ENCODE measurements at places on chromosomes 1 and 21.

GRCh38 chr1:87450615-87451209 lies 122.0 kb downstream of the LMO4 start:
- peak; percentile 76 for DNase-seq

GRCh38 chr1:205576011-205576410 lies 55.8 kb downstream of the ELK4 start:
- DNase-seq, result no peak

GRCh38 chr1:16120940-16121410 lies 34.9 kb downstream of the EPHA2 start:
- no peak for DNase-seq

GRCh38 chr1:118291661-118292060 lies 106.6 kb upstream of the SPAG17 start:
- DNase-seq, result no peak

DNA sequence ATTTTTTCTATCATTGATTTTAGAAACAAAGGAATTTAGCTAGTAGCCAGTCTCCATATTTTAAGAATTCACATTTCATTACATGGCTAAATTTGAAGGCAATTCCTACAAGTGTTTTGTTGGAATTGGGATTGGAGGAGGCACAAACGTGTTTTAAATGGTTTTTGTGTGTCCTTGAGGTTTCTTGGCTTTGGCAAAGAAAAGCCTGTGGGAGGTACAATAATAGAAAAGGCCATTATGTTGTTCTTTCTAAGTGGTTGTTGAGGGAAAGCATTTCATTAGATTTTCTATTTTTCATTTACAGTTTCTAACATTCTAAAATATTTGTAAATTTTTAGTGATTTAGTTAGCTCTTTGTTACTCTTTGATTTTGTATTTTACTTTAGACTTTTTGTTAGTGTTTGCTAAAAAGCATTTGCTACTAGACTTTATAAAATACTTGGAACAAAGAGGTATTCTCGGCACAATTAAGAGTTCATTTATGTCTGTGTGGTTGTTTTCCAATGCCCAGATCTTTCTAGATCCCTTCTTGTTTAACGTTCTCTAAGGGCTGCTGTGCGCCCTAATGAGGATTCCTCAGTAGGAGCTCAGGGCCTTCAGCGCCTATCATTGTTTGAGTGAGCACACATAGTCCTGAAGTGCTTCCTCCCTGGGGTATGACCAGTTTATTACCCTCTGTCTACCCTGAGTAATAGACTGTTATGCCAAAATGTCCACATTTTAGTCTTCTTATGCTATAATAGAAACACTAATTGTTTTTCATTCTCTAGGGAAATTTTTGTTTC lies 70.0 kb upstream of the KIAA1614 start:
- no peak for DNase-seq

DNA sequence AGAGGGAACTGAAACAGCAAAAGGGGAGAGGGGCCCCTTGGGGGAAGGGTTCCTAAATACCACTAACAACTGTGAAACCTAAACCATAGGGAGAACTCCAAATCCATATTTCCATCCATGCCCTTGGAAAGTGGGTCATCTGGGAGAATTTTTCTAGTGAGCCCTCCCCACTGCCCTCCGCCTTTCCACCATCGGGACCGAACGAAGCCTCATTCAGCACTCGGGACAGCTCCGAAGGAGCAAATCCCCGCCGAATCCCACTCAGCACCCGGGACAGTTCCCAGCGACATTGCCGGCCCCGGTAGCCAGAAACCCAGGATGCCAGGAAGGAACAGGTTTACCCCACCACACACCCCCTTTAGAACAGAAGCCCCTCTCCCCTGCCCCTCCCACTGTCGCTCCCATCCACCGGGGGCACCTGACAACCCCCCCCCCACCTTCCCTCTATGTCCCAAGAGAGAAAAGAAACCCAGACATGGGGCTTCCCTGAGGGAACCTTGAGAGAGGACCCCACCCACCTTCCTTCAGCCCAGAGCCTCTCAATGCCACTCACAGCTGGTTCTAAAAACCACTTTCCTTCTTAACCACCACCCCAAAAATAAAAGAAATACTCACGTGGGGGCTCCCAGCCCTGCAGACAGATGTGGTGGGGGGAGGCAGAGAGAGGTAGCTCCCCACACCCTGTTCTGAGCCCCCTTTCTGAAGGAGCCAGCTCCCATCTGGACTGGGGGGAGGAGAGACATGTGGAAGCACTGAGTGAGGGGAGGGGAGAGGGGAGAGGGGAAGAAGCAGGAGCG lies 4.5 kb downstream of the DLGAP3 start:
- peak; percentile 15 for DNase-seq

- no peak for DNase-seq
These were observed 1.1 kb downstream of the DPYD start for GRCh38 chr1:97919585-97920261.

DNA sequence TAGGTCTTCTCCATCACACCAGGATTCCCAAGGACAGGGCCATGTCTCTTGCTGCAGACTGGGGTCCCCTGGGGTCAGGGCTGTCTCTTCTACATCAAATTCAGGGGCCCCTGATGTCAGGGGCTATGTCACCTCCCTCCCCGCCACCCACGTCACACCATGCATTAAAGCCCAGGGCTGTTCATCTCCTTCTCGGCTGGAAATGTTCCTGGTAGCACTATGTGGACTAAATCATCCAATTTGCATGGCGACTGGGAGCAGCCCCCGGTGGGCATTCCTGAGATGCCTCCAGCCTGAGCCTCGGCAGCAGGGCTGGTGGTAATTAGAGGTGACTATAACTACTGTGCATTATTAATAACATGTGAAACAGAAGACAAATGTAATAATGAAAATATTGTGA lies 151.7 kb upstream of the HMGB4 start:
- no peak for DNase-seq

GRCh38 chr1:220776720-220777326 lies 9.9 kb upstream of the MTARC1 start:
- peak; percentile 36 for DNase-seq

DNA sequence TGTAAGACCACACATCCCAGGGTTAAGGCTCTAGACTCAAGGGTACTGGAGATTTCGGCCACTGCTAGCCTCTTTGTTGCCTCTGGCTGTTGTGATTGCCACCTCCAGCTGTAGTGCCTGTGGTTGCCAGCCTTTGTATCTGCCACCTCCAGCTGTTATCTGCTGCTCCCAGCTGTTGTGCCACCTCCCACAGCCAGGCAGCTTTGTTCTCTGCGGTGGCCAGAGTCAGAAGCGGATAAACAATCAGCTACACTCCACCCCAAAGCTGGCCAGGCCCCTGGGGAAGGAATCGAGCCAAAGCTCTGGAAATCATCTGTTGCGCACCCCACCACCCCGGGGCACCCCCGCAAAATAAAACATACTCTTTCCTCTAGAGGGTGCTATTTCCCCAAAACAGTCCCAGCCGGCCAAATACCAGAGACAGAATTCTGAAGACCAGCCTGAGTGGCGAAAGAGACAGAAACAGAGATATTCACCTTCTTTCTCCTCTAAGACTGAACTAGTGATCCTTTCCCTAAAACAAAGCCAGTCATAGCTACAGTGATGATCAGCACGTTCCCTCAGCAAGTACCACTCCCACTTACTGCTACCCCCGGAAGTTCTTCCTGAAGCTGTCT lies 14.8 kb upstream of the PIGM start:
- DNase-seq, result no peak

DNA sequence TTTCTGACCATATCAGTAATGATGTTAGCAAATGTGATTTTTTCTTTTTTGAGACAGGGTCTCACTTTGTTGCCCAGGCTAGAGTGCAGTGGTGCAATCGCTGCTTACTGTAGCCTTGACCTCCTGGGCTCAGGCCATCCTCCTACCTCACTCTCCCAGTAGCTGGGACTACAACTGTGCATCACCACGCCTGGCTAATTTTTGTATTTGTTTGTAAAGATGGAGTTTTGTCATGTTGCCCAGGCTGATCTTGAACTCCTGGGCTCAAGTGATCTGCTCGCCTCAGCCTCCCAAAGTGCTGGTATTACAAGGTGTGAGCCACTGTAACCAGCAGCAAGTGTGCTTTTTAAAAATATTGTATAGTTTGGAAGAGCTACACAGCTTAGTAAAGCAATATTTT lies 4.1 kb upstream of the CFAP107 start:
- no peak for DNase-seq

- no peak for DNase-seq
These were observed 53.3 kb downstream of the TEX35 start for GRCh38 chr1:178566187-178566586.

- DNase-seq, result no peak
These were observed 31.0 kb downstream of the SNX7 start for GRCh38 chr1:98692482-98692881.

DNA sequence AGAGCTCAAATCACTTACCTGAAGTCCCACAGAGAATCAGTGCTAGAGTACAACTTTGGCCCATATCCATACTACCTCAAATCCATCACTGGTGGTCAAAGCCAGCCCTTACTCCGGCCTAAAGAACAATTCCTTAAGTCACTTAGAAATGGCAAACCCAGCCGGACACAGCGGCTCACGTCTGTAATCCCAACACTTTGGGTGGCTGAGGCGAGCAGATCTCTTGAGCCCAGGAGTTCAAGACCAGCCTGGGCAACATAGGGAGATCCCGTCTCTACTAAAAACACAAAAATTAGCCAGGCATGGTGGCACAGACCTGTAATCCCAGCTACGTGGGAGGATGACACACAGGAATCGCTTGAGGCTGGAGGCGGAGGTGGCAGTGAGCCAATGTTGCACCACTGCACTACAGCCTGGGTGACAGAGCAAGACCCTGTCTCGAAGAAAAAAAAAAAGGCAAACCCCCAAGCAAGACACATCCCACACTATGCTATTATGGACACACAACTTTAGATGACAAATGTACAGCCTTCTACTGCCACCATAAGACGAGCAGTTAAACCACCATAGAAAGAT lies 24.0 kb downstream of the NPHP4 start:
- DNase-seq, result no peak

- peak; percentile 30 for DNase-seq
These were observed 809 bp downstream of the SYT11 start for GRCh38 chr1:155859881-155860871.

GRCh38 chr1:204418174-204419063 lies 6.8 kb upstream of the PPP1R15B start:
- no peak for DNase-seq

DNA sequence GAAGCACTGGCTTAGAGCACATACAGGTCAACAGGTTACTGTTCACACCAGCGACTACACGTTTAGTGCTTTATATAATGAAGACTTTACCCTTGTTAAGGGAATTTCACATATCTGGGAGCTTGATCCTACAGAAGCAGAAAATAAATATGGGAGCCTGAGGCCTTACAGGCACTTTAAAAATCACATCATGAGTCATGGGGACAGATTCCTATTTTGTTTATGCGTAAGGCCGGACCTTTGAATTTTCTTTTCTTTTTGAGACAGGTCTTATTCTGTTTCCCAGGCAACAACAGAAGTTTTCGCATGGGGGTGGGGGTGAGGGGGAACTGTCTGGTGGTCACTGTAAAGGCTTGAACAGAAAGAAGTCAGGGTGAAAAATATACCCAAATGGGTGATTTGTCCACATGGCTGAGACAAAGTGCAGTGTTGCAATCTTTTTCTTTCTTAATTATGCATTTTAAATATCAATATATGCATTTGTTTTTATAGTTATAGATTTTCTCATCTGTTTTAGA lies 276.7 kb downstream of the KCNH1 start:
- DNase-seq, result no peak

DNA sequence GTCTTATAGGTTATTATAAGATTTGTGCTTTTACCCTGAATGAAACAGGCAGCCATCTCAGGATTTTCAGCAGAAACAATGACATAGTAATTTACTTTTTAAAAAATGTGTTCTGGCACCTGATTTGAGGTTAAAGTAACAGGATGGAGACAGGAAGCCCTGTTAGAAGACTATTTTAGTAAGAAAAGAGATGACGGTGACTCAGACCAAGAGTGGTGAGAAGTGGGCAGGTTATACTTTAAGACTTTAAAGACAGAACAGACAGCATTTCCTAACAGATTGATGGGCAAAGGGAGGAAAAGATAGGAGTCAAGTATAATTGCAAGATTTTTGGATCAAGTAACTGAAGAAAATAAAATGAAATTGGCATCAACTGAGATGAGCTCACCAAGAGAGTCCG lies 436.8 kb upstream of the NR5A2 start:
- no peak for DNase-seq

GRCh38 chr1:230351983-230352382 lies 74.1 kb downstream of the PGBD5 start:
- DNase-seq, result no peak

DNA sequence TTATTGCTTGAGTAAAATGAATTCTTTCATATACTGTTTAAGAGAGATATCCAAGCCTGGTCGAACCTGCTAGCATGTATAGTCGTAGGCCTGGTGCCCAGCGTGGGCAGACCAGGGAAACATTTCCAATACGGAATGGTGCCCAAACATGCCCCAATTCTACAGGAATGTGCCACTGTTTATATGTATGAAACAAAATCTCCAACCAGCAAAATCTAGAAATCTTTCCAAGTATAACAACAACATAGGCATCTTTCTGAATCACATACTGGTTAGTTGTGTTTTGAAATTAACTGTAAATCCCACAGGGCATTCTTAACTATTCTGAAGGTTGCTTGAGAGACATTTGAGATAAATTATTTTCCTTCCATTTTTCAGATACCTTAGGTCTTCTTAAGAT lies 17.0 kb upstream of the ABCD3 start:
- no peak for DNase-seq

GRCh38 chr1:90162216-90162615 lies 167.3 kb downstream of the ZNF326 start:
- no peak for DNase-seq

- DNase-seq, result no peak
These were observed 29.7 kb upstream of the LGALS8 start for GRCh38 chr1:236494082-236494481.

DNA sequence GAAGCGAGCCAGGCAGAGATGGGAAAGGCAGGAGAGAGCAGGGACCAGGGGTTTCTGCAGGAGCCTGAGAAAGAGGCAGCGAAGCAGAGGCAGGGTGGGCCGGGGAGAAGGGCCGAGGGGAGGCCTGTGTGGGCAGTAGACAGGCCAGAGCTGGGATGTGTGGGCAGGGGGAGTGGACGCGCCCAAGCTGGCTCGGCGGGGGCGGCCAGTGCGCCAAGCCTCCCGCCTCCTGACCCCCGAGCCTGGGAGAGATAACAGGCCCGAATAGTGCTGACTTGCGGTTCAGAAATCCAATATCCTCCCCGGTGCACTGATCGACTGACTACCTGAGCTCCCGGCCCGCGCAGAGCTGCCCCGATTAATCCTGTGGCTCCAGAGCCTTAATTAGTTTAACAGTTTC lies 41.9 kb downstream of the AHDC1 start:
- no peak for DNase-seq

DNA sequence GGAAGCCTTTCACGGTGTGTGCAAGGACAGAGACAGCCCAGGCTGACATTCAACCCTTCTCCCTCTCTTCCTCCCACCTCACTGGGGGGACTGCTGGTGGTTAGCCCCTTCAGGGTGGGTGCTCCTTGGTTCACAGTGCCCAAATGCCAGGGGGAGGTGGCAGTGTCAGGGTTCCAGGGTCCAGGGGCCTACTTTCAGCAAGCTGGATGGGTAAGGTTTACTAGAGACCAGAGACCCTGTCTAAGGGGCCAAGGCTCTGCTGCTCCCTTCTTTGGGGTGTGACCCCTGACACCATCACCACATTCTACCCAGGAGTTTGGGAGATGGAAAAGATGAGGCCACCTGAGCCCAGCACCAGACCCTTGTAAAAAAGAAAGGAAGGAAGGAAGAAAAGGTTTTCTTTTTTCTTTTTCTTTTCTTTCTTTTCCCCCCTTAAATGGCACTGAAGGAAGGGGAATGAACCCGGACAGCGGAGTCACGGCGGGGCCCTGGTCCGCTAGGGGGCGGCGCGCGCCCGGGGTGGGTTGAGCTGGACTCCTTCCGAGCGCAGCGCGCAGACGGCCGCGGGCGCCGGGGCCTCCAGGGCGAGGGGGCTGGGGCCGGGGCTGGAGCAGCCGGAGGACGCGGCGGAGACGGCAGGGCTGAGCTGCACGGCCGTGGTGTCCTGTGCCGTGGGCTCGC lies 18.8 kb downstream of the KNCN start:
- peak; percentile 50 for DNase-seq
